CD4-positive, alpha-beta T cell treated with Interleukin-6 at 100 ng/mL for 8 hours (primary cell): ENCODE measurements at places on chromosomes 5 and 9.

- DNase-seq: no peak
Observed at GRCh38 chr5:1055896-1056610, 47.5 kb downstream of the NKD2 start.

- no peak for DNase-seq
Observed at GRCh38 chr9:19116107-19116790, 11.0 kb downstream of the PLIN2 start.

GRCh38 chr5:26791021-26791420, 247.4 kb downstream of the CDH9 start:
- no peak for DNase-seq

DNA sequence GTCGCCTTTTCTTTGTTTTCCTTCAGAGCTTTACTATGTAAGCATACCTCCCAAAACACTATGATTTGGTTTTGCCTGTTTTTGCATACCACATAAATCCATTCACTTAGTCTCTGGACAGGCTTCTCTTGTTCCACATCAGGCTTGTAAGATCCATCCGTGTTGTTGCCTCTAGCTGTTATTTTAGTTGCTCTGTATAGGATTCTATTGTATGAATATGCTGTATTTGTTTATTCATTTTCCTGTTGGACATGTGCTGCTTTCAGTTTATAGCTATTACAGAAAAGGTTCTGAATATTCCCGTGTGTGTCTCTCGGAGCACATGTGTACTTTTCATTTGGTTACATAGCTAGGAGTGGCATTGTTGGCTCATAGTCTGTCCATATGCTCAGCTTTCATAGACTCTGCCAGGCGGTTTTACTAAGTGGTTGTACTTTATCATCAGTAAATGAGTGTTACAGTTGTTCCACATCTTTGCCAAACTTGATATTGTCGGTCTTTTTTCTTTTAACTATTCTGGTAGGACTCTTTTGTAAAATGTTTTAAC, 41.8 kb downstream of the NUP214 start:
- DNase-seq: no peak

GRCh38 chr5:113276001-113276400, 158.8 kb downstream of the TSSK1B start:
- no peak for DNase-seq

DNA sequence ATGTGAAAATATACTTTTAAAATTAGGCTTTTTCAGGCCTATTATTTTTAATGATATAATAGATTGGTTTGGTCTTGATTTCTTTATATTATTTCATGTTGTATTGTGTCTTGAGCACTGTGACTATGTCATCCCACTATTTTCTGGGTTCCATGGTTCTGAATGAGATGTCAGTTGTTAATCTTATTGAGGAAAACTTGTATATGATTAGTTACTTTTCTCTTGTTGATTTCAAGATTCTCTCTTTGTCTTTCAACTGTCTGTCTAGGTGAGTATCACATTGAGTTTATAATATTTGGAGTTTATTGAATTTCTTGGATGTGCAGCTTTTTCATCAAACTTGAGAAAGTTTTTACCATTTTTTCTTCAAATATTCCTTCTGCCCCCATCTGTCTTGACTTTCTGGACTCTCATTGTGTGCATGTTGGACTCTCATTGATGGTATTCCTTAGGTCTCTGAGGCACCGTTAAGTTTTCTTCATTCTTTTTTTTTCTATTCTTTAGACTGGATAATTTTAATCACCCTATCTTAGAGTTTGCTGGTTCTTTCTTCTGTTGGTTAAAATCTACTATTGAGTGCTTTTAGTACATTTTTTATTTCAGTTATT, 175.8 kb downstream of the TMEM167A start:
- no peak for DNase-seq

GRCh38 chr9:77194423-77194822, 17.1 kb downstream of the VPS13A start:
- DNase-seq: no peak

- no peak for DNase-seq
Observed at GRCh38 chr9:121280715-121281613, 13.0 kb downstream of the GSN start.

GRCh38 chr9:99953861-99954507, 47.5 kb downstream of the STX17 start:
- no peak for DNase-seq

- no peak for DNase-seq
Observed at GRCh38 chr5:54727874-54728587, 210.5 kb downstream of the SNX18 start.

DNA sequence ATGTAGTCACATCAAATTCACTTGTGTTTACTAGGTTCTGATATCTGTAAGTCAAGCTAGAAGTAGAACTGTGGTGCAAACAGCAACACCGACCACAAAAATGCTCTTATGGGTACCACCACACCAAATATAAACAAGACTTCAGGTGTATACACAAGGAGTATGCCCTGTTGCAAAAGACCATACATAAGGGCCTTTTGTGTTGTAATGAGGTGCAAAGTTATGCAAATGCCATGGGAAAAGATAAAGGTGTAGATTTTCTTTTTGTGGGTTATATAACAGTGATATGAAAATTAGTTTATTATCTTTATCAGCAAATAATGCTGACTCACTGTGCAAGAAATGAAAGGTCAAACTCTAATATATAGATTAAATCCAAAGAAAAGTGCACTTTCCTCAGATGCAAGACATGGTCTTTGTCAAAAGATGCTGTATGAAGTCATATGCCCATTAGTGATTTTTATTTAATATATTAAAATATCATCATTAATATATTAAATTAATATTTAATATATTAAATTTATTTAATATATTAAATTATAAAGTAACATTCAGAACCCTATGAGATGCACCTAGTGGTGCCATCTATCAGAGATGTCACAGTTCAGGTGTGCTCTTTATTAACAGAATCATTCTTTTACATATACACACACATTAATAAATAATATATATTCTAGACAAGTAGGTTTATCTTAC, 26.7 kb upstream of the ALDH1A1 start:
- no peak for DNase-seq

DNA sequence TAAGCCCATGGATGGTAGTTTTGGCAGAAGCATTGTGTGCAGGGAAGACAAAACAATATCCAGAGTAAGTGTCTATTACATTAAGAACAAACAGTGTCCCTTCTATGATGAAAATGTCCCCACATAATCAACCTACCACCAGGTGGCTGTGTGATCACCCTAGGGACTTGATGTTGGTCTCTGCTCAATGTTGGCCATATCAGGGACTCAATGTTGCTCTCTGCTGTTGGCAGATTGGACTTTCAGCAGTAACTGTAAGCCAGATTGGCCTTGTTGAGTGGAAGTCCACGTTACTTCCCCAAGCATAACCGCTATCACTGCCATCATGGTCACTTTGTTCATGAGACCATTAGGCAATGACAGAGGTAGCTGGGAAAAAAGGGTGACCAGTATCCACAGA, 52.8 kb upstream of the PRSS3 start:
- DNase-seq: no peak

GRCh38 chr5:82332886-82333615, 54.9 kb upstream of the RPS23 start:
- no peak for DNase-seq

DNA sequence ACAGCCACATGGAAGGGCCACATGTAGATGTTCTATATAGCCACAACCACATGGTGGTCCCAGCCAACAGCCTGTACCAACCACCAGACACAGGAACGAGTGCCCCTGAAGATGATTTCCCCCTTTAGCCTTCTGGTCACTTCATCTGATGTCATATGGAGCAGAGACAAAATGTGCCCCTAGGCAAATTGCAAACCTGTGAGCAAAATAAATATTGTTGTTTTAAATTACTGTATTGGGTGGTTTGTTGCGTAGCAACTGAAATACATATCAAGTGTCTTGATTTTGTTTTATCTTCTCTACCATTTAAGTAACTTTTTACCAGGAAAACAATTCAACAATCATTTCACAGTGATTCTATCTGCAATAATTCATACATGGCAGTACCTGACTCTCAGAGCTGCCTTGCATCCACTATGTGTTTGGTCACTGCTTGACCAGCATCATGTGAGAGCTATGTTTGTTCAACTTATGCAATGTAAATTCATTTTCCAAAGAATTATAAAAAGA, 142.5 kb upstream of the VLDLR start:
- DNase-seq: no peak

GRCh38 chr5:98568336-98568735, 205.1 kb upstream of the RGMB start:
- DNase-seq: no peak

GRCh38 chr5:80217667-80218066, 38.2 kb downstream of the SERINC5 start:
- no peak for DNase-seq

- peak; percentile 24 for DNase-seq
Observed at GRCh38 chr5:87300744-87301143, 33.1 kb downstream of the RASA1 start.

GRCh38 chr5:16733331-16734006, 116.7 kb upstream of the RETREG1 start:
- no peak for DNase-seq

DNA sequence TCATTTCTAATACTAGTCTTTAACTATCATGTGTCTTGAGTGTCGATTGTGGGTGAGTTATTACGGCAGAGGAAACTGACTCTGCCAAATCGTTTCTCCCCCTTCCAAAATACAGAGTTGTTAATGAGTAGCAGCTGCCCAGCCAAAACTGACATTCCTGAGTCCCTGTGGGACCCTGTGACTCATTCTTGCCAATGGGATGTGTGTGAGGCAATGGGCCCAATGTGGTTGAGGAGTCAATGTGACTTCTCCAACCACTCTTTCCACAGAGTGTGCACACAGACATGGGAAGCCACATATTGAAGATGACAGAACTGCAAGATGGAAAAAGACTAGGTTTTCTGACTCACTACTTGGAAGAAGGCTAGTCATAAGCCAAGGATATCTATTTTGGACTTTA, 434.7 kb downstream of the DTWD2 start:
- DNase-seq: no peak

- no peak for DNase-seq
Observed at GRCh38 chr9:92618633-92619225, 51.2 kb downstream of the IPPK start.

- no peak for DNase-seq
Observed at GRCh38 chr9:98009936-98010335, 26.8 kb downstream of the ANP32B start.

DNA sequence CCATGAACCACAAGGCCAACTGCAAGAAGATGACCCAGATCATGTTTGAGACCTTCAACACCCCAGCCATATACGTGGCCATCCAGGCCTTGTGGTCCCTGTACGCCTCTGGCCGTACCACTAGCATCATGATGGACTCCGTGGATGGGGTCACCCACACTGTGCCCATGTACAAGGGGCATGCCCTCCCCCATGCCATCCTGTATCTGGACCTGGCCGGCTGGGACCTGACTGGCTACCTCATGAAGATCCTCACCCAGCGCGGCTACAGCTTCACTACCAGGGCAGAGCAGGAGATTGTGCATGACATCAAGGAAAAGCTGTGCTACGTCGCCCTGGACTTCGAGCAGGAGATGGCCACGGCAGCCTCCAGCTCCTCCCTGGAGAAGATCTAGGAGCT, 153.7 kb downstream of the CAVIN4 start:
- DNase-seq: no peak
